ENCODE measurements at places on chromosomes 6 and 20.

GRCh38 chr20:57393321-57394120 is 2.3 kb downstream of the RBM38 start:
- DNase-seq: peak; percentile 66

DNA sequence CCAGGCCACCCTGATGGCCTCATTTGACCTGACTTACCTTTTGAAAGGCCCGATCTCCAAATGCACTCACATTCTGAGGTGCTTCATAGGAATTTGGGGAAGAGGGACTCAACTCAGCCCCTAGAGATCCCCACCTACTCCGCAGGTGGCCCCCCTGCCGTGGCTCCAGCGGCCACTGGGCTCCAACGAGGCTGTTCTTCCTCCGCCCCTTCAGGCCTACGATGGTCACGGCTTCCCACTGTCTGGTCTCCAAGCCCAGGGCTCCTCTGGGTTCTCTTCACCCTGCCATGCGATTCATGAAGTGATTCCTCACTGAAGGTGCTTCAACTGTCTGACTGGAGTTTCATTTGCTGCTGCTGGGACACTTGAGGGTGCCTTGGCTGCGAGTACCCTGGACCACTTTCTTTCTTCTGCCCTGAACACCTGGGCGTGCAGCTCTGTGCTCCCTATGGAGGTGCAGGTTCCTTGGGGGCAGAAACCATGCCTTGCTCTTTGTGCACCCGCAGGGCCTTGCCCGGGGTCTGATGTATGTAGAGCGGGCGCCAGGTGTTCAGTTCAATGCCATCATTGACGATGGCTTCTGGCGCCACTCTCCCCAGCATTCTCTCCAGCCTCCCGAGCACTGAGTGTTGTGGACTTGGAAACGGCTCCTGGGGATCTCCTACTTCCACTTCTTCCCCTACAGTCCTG is 10.0 kb upstream of the DUSP22 start:
- DNase-seq: no peak

DNA sequence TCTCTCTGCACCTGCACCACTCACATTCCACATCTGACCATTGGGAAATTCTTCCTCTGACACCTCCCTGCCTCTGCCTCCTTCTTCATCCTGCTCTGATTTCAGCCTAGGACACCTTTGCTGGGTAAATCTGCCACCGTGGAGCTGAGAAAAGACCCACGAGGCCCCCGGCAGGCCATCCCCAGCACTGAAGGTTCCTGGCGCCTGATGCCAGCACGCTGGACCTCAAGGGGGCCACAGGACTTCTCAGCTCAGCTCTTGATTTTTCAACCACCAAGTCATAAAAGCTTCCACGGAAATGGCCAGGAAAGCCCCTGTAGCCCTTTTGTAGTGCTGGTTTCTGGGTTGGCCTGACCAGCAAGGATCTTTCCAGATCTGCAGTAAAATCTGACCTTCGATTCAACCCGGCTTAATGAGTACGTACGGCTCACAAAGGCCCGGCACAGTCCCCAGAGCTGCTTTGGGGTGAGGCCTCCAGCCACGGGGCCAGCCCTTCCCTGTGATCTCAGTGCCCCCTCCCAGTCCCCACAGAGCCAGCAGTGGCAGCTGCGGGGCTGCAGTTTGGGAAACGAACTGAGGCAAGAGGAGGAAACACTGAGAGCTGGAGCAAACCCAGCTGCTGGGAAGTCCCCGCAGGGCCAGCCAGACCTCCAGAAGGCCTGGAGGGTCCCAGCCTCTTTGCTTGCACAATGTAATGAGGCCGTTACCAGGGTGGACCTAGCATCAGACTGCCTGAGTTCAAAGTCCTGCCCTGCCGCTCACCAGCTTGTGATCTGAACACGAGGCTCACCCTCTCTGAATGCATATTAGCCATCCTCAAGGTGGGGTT is 157.5 kb downstream of the BMP7 start:
- DNase-seq: no peak

DNA sequence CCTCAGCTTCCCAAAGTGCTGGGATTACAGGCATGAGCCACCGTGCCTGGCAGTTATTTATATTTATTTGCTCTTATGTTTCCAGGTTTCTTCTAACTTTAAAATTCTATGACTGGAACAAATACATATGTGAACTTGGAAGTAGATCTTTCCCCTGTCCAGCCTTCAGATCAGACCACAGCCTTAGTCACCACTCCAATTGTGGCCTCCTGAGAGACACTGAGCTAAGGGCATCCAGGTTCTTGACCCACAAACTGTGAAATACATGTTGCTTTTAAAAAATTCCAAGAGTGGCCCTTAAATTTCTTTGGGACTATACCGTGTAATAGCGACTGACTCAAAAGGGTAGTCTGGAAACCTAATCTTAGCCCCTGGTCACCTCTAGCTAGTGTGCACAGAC is 1.5 kb upstream of the ADGRG6 start:
- DNase-seq: no peak

GRCh38 chr20:24518515-24518914 is 49.1 kb downstream of the SYNDIG1 start:
- no peak for DNase-seq
